Stimulated activated CD8-positive, alpha-beta memory T cell treated with anti-CD3 and anti-CD28 coated beads, Interleukin-4, amount 100 ng/mL, for 1 hour (primary cell): ENCODE measurements at places on chromosomes 6 and 20.

DNA sequence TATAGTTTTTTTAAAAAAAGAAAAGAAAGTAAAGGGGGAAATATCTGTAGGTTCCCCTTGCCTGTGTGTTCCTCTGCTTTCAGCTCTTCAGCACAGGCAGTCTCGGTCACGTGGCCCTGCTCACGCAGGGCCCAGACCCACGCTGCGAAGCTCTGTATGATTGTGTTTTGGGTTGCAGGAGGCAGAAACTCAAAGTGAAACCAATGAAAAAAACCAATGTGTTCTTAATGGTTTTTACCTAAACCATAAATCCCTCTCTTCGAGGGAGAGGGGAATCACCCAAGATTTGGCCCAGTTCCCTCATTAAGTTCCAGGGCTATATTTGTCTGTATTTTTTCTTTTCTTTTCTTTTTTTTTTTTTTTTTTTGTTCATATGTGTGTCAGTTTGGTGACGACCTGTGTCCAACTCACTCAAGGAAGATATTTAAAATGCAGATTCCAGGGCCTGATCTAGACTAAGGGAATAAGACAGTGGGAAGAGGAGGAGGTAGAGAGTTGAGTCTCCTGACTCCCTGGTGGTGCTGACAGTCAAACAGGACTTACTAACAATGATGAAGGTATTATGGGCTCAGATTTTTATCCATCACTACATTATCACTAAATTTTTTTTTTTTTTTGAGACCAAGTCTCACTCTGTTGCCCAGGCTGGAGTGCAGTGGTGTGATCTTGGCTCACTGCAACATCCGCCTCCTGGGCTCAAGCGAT, 33.8 kb upstream of the RREB1 start:
- no peak for DNase-seq

DNA sequence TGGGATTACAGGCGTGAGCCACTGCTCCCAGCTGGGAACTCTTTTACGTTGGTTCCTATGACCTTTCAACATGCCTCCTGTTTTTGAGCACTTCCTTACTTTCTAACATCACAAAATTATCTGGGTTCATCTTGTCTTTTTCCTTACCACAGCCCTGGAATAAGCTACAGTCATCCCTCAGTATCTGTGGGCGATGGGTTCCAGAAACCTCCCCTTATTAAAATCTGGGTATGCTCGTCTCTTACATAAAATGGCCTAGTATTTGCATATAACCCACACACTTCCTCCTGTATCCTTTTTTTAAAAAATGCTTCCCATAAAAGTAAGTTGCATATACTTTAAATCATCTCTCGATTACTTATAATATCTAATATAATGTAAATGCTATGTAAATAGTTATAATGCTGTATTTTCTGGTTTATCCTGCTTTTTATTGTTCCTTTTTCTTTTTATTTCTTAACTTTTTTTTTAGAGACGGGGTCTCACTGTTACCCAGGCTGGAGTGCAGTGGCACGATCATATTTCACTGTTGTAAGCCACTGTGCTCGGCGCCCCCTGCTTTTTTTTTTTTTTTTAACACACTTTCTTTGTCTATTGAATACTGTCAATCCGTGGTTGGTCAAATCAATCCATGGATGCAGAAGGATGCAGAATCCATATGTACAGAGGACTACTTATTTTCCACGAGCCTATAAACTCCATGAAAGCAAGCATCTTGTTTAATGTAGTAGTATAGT, 9.2 kb downstream of the RPF2 start:
- DNase-seq: no peak

GRCh38 chr6:141610741-141611140, 522.0 kb upstream of the GJE1 start:
- no peak for DNase-seq

- DNase-seq: no peak
These were observed 62.4 kb downstream of the AGPAT4 start for GRCh38 chr6:161211380-161212035.

DNA sequence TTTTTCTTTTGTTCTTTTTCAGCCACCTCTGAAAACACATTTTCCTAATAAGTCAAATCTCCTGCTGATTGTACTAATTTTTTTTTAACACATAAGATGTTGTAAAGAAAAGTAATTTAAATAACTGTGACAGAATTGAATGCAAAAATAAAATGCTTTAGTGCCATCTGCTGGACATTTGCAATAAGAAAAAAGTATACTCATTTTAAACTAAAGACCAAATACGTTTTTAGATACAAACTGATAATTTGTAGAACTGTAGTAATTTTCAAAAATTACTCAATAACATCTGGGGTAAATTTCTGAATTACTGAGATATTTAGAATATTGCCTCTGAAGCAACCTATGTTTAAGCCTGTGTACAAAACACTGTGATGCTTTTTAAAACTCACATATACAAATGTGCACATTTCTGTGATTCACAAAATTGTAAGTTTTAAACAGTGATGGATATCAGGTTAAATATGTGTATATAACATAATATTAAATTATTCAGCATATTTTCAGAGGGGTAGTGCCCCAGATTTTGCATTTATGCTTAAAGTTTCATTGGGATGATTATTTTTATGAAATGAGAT, 198.7 kb downstream of the RIMS1 start:
- DNase-seq: no peak

DNA sequence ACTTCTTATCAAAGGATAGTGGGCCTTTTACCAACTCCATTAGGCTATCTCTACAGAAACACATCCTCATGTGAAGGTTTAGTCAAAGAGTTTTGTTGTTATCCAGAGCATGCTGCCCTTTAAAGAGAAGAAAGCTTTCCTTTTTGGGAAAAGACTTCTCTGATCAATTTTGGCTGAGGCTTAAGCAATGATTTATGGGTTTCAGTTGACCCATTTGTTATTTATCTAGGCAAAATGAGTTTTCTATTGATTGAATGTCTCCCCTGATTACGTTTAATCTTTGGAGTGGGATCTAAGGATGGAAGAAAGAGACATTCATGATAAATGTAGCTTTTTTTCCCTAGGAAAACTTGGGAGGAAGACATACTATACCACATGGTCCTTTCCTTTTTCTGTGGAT, 326.6 kb upstream of the JAG1 start:
- DNase-seq: no peak

GRCh38 chr6:46368169-46368536, 123.1 kb downstream of the RCAN2 start:
- no peak for DNase-seq

DNA sequence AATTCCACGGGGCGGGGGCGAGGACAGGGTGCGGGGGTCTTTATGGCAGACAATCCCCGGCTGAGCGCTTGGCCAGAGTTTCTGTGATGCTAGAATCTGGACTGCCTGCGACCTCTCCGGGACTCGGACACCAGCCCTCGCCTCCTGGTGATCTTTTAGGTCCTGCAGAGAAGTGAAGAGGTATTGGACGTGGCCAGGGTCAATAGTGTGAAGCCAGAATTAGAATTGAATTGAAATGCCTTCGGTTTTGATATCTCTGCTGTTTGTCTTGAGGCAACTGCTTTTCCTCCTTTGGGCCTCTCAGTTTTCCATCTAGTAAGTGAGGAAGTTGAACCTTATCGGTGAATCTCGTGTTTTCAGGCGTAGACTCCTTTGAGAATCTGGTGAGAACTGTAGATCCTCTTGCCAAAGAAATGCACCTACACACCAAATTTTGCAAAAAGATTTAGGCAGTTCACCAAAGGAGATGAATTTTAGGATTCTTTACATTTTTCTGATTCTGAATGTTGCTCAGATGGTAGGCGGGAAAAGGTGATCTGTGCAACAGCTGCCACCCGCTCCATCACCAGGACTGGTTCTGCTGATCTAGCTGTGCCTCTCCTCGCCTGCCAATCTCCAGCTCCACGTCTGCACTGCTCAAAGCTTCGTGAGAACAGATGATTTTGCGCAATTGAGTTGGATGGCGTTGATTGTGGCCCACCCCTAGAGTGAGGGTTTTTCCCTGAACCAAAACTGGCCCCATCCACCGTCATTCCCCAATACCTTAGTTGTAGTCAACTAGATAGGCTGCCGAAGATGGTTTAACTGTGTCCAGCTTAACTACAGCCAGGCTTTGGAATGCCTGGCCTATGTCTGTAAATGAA, 837 bp upstream of the OSER1 start:
- no peak for DNase-seq

- DNase-seq: no peak
These were observed 3.9 kb upstream of the SYS1 start for GRCh38 chr20:45359069-45359405.

- no peak for DNase-seq
These were observed 14.6 kb upstream of the SNX9 start for GRCh38 chr6:157808405-157808950.

GRCh38 chr20:34945315-34946077, 10.1 kb downstream of the GSS start:
- no peak for DNase-seq

GRCh38 chr6:1463275-1463674, 73.9 kb downstream of the FOXF2 start:
- DNase-seq: no peak

DNA sequence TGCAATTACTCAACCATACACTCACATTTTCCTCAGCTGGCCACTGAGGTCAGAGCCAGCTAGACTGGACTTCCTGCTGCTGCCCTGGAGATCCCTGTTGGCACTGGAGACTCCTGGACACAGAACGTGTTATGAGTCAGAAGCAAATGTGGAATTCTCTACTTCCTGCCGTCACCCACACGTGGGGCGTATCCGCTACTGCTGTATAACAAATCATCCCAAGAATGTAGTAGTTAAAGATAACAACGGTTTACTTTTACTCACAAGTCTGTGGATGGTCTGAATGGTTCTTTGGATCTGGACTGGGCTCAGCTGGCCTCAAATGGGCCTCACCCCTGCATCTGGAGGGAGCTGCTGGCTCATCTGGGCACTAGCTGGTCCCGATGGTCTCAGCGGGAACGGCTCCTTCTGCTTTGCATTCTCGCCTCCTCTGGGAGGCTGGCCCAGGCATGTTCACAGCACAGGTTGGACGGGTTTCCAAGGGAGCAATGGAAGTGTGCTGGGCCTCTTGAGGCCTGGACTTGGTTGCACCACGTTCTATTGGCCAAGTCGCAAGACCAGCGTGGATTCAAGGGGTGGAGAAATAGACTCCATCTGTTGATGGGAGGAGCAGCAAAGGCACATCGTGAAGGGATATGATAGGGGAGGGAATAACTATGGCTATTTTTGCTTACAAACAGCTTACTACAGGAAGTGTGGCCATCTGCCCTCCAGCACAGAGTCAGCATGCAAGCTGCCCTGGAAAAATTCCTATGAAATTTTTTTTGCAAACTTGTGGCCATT, 118.5 kb downstream of the SNX5 start:
- DNase-seq: no peak

DNA sequence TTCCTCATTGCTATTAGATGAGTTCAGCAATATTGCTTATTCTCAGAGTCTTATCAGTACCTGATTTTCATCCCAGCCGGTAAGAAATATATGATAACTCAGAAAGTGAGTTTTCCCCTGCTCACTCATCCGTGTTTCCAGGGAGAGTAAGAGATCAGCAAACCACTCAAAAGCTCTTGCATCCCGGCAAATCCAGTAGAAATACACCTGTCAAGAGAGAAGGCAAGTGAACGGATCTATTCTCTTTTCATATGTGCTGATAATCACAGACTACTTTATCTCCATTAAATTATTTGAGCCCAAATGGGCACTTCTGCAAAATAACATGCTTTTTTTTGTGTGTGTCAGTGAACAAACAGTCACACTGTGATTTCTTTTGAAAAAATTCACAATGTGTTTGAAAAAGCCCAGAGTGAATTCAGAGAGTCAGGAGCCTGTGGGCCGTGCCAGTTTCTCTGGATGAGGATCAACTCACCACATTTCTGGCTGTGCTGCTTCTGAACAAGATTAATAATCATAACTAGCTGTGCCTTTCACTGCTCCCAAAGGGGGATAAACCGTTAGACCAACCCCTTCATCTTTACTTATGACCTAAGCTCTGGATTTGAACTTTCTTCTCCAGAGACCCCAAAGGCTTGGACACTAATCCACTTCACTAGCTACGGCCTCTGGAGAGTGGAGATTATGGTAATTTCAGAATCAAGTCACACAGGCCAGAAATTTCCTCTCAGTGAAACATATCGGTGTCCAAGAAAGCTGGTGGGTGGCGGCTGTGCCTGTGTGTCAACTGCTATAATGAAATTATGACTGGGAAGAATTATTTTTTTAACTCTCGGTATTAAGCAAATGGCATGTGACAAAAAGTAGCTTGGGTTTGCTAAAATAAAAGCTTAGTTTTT, 44.2 kb downstream of the NOX3 start:
- no peak for DNase-seq

GRCh38 chr6:42279144-42279781, 61.6 kb upstream of the MRPS10 start:
- no peak for DNase-seq

- no peak for DNase-seq
These were observed 41.7 kb downstream of the PLAGL1 start for GRCh38 chr6:143966312-143966711.

- no peak for DNase-seq
These were observed 157.5 kb upstream of the AHI1 start for GRCh38 chr6:135655055-135655454.

DNA sequence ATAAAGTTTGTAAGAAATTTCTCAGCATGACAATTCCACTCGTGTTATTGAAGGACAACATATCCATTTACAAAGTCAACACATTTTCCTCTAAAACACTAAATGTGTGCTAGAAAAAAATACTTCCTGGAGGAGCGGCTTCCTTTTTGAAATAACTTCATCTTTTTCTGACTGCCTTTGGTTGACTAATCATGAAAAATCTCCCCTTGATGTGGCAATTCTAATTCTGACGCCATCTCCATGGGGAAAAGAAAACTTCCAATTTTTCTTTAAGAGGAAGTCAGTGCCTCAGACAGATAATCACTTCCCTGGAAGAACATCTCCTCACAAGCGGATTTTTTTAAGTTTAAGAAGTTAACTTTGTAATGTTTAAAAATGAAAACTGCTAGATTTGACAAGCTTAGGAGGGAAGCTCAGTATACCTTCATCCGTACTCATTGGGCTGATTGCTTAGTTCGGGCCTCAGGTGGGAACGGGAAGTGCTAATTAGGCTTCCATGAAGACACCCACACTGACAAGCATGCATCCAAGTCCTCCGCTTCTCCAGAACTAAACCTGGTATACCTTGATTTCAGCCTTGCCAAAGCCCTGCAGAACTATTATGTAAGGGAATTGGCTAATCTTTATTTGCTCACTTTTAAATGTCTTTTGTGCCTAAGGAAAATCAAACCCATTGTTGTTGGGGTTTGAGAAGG, 35.1 kb upstream of the DUSP22 start:
- DNase-seq: no peak

DNA sequence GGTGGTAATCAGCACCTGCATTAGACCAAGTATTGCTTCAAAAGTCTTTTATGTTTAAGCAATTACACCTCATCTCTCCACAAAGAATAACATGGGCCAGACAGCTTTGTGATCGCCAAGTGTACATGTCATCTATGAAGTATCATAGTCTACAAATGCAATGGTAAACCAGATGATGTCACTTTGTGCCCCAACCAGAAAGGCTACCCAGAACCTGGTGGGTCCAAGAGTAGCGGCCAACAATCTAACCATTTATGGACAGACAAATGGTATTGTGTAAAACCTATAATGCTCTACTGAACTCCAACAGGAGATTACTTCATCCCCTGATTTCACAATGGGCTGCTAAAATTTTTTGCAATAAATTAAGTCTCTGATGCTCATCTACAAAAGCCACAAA, 295.9 kb downstream of the GMDS start:
- DNase-seq: no peak
